ENCODE measurements at places on chromosomes 1 and 21.

- no peak for DNase-seq
Measured at GRCh38 chr21:39518847-39519210, 67.1 kb downstream of the SH3BGR start.

DNA sequence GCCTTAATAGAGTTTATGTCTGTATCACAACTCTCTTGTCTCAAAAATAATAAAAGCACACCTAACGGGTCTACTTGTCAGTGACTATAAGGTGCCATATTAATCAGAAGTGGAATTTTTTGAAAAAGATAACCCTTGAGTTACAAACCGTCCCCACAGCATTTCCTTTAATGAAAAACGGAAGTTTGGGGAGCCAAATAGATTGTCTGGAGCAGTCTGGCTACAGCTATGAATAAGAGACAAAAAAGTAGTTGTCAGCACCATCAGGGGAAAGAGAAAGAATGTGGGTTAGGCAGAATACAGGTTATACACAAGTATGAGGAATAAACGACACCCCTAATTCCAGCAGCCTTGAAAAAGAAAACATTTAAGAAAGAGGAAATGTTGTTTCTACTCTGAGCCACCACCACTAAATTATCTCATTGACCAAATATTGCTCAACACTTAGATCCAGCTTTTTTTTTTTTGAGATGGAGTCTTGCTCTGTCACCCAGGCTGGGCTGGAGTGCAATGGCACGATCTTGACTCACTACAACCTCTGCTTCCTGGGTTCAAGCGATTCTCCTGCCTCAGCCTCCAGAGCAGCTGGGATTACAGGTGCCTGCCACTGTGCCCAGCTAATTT lies 29.4 kb upstream of the USP24 start:
- no peak for DNase-seq

GRCh38 chr1:11948822-11949458 lies 14.4 kb downstream of the PLOD1 start:
- no peak for DNase-seq

GRCh38 chr1:19577036-19577435 lies 67.1 kb upstream of the NBL1 start:
- DNase-seq = no peak

DNA sequence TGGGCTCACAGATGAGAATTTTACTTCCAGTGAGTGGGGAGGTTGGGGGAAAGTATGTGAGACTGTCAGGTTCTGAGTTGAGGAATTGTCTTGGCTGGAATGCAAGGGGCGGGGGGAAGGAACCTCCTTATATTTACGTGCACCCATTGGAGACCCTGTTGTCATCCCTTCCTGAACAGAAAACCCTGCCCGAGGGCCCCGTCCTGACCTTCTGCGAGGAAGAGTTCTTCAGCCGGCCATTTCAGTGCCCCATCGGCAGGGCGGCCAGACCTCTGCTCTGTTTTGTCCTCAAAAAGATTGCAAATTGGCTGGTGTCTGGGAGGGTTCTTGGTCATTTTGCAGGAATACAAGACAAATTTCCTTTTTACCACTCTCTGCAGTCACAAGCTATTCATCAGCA lies 7.1 kb downstream of the KIF26B start:
- no peak for DNase-seq

DNA sequence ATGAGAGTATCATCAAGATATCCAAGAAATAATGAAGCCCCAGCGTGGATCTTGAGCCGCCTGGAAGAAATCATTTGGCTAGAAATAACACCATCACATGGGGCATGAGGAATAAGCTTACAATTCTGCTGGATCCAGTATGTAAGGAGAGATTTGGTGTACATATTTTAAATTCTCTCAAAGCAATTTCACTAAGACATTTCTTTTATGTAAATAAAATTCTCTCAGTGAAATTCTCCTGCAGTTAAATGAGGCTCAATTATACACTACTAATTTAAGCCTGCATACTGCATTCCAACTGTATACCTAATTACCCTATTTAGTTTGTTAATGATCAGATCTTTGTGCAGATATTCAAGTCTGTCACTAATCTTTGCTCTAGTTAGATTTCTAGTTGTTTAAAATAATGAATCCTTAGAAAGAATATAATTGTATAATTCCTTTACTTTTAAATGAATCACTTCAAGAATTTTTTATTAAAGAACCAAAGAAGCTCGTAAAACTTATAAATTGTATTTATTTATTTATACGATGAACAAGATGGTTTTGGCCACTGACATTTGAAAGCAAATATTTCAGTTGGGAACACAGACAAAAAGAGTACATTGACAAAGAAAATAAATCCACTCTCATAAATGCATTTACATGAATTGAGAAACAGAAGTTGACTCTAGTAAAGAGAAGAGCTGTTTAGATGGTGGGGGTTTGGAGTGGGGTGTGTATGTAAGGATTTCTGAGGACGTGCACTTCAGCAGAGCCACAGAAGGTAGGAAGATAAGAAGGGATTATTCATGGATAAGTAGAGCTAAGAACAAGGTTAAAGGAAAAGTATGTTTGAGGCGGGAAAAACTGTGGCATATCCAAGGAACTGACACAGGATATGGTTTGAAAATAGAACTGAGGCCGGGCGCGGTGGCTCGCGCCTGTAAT lies 466.8 kb downstream of the DSCAM start:
- no peak for DNase-seq

GRCh38 chr1:203465146-203465798 lies 10.3 kb upstream of the PRELP start:
- DNase-seq = no peak

GRCh38 chr1:226148121-226148648 lies 38.4 kb downstream of the ACBD3 start:
- no peak for DNase-seq

DNA sequence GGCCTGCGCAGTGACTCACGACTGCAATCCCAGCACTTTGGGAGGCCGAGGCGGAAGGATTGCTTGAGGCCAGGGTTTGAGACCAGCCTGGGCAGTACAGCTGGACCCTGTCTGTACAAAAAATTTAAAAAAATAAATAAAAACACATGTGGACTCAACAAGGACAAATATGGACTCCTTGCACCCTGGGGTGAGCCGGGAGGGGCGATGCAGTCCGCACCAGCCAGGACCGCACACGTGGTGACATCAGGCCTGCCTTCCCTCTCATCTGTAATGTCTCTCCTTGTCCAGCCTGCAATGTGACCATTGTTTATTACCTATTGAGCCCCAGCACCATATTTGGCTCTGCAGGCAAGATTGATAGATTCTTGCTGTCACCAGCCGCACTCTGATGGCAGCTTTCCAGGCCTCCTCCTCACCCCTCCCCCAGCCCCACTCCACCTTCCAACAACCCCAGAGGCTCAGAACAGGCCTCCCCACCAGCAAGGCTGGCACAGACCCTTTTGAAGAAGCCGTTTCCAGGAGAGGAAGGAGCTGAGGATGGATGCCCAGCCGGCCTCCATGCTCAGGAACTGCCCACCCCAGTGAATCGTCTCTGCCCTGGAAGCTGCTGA lies 55.2 kb downstream of the IRF2BP2 start:
- DNase-seq = no peak

DNA sequence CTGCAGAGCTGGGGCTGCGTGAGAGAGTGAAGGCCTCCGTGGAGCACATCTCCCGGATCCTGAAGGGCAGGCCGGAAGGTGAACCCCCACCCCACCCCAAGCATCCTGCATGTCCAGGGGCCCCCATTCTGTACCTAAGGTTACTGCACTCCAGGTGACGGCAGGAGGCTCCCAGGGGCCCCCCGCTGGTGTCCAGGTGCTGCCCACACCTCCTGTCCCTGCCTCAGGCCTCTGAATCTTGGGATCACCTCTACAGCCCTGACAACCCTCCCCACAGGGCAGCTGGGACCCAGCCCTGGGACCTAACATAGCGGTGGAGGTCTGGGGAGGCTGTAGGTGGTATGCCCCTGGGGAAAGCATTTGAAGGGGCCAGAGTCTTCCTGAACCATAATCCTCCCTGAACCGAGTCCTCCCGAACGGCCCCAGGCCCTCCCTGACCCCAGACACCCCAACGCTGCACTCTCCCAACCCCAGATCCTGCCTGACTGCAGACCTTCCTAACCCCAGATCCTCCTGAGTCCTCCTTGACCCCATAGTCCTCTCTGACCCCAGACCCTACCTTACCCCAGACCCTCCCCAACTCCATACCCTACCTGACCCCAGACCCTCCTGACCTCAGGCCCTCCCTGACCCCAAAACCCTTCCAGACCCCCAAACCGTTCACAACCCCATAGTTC lies 33.5 kb downstream of the TRIM11 start:
- DNase-seq = no peak
